PC-9 (cell line): ENCODE measurements at places on chromosomes 1 and 21. TPM values are rescaled to one million over a fixed set of nuclear protein-coding genes. Genes with fewer than 3 reads are reported as not detected.
A peak's percentile ranks its signal among the peaks of the same experiment; 100 is the strongest.

Gene INSRR
- not detected in 2 replicates for total RNA-seq

Gene LYPLAL1
- total RNA-seq = 39.3 and 57.0 TPM in 2 replicates

Gene NUP210L
- not detected in 2 replicates for total RNA-seq

Gene ALPL
- not detected in 2 replicates for total RNA-seq

Gene IL10
- total RNA-seq = not detected in 2 replicates

Gene PDZK1
- 2.7 and 3.4 TPM in 2 replicates for total RNA-seq

Gene DYNLT5
- not detected in 2 replicates for total RNA-seq

Gene ALX3
- not detected in 2 replicates for total RNA-seq

DNA sequence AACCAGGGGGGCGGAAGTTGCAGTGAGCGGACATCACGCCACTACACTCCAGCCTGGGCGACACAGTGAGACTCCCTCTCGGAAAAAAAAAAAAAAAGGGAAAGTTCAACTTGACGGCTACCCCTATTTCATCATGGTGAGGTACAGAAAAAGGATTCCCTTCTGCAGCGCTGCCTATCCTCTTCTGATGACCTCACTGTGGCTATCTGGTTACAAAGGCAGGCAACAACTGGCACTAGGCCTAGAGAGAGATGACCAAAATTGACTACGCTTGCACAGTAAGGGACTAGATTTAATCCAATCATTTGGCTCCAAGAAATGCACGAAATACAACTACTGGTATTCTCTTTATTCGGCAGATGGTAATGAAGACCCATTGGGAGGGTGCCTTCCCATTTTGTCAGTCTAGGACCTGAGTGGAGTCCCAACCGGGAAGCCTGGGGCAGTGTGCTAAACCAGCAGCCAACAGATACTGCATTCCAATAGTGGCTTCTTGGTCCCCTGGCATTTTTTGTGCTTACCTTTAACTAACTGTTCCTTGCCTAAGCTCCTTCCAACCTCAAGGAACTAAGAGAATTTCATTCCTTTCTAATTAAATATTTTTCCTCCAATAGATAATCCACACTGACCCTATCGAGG lies 36.6 kb downstream of the ITPKB start:
- peak overlapping the region; percentile 62 for H3K27ac ChIP-seq

DNA sequence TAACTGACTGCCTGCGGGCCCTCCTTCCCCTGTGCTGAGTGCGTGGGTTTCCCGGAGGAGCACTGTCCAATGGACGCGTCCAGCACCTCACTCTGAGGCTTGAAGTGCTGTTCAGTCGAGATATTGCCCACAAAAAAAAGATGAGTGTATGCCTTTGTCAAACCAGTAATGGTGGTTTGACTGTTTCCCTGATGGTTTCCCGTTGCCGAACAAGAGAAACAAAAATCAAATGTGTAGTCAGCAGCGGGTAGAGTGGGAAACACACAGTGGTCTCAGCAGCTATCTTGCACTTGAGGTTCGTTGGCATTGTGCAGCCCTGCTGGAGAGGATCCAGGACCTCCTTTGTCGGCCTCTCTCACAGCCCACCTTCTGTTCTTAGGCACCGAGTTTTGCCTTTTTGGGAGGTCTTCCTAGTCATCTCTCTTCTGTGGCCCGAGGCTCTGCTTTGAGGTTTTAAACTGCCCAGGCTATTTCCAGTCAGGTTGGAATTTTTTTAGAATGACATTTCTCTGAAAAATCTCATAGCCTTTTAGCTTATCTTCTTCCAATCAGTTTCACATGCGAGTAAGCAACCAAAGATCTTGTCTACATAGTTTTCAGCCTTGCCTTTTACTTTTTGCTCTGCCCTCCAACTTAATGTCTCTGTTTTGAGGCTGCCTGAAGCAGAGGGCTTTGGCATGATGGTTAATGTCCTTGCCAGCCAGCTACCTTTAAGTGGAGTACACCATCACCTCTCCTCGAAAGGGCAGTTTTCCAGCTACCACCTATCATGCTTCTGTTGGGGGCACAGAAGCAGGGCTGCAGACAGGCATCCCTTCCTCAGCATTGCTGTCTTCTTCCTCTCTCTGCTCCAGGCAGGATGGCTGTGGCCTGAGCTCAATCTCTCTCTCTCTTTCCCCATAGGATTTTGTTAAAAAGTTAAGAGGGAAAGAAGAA lies 132.3 kb downstream of the URB2 start:
- H3K36me3 ChIP-seq = no peaks in the 10 kb centered on the region
- no peak for DNase-seq
- H3K27me3 ChIP-seq = no peaks in the 10 kb centered on the region
- H3K4me3 ChIP-seq = no peak overlapping the region
- peaks cover 34% of the 10 kb centered on the region for H3K4me1 ChIP-seq

GRCh38 chr1:232110281-232111090 lies 483.9 kb downstream of the DISC1 start:
- peaks cover 37% of the 10 kb centered on the region for H3K27me3 ChIP-seq
- no peak overlapping the region for H3K4me3 ChIP-seq
- H3K27ac ChIP-seq = no peak overlapping the region

- no peaks in the 10 kb centered on the region for H3K4me1 ChIP-seq
- H3K36me3 ChIP-seq = no peaks in the 10 kb centered on the region
- H3K27me3 ChIP-seq = no peaks in the 10 kb centered on the region
- no peak overlapping the region for H3K4me3 ChIP-seq
- DNase-seq = no peak
These were observed 8.9 kb downstream of the CR2 start for GRCh38 chr1:207463021-207463420.

DNA sequence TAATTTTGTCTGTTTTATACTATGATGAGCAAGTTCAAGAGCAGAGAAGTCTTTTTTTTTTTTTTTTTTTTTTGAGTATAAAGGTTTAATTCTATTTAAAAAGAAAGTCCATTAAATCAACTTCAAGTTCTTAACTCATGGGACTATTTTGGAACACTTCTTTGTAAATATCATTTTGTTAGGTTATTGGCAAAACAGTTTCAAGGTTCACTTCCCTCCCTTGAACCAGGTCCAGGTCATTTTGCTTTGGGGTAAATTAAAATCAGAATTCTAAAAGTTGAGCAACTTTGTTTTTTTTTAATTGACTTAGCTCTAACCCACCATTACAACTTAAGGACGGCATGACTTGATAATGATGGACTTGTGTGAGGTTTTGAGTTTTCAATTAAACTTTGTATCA lies 72.3 kb downstream of the WLS start:
- no peak for DNase-seq
- no peaks in the 10 kb centered on the region for H3K27me3 ChIP-seq
- H3K27ac ChIP-seq = no peak overlapping the region
- H3K36me3 ChIP-seq = no peaks in the 10 kb centered on the region

DNA sequence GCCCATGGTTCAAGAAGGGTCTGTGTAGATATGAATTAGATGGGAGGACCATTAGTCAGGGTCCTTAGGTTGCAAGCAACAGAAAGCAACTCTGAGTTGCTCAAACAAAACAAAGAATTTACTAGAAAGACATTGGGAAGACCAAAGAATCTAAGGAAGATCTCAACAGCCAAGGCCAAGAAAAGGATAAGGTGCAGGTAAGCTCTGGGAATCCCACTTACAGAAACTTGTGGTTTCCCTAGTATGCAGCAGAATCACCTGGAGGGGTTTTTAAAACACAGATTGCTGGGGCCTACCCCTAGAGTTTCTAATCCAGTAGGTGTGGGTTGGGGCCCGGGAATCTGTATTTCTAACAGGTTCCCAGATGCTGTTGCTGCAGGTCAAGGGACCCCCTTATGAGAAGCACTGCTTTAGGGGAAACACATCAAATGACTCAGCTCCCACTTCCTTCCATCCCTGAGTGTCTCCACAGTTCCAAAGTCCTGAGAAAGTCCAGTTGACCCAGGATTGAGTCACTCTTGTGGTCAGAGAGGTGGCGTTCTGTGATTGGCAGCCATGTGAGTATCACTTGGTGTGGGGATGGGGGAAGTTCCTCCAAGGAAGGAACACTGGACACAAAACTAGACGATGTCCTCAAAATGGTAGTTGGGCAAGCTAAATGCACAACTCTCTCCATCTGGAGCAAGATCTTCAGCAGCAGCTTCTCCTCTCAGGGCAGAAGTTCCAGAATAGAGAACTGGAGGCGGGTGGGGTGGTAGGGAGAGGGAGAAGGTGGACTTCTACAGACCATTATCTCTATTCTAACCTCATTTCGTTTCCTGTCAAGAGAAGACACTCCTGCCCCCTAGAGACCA lies 24.2 kb upstream of the EYA3 start:
- no peaks in the 10 kb centered on the region for H3K27me3 ChIP-seq
- DNase-seq = peak; percentile 25
- no peak overlapping the region for H3K4me3 ChIP-seq
- H3K27ac ChIP-seq = peak overlapping the region; percentile 67

GRCh38 chr1:151953409-151954094 lies 40.1 kb downstream of the S100A10 start:
- H3K4me1 ChIP-seq = no peaks in the 10 kb centered on the region
- no peaks in the 10 kb centered on the region for H3K36me3 ChIP-seq
- no peak overlapping the region for H3K27ac ChIP-seq
- H3K4me3 ChIP-seq = no peak overlapping the region
- no peaks in the 10 kb centered on the region for H3K27me3 ChIP-seq

DNA sequence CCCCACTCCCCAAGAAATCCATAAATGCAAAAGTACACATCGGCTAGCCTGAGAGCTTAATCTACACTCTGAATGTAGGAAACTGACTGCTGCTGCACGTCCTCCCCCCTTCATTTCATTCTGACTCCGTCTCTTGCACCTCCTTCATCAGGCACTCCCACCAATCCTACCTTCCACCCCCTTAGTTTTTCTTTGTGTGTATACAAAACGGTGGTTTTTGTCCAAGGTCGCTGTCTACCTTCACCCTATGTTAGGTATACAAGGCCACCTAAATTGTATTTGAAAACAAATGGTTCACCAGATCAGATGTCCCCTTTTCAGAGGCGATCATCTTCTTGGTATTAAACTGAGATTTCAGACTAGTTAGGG lies 1.9 kb downstream of the WDR26 start:
- H3K27ac ChIP-seq = no peak overlapping the region
- no peak for DNase-seq
- H3K36me3 ChIP-seq = peaks cover 43% of the 10 kb centered on the region
- H3K27me3 ChIP-seq = no peaks in the 10 kb centered on the region

DNA sequence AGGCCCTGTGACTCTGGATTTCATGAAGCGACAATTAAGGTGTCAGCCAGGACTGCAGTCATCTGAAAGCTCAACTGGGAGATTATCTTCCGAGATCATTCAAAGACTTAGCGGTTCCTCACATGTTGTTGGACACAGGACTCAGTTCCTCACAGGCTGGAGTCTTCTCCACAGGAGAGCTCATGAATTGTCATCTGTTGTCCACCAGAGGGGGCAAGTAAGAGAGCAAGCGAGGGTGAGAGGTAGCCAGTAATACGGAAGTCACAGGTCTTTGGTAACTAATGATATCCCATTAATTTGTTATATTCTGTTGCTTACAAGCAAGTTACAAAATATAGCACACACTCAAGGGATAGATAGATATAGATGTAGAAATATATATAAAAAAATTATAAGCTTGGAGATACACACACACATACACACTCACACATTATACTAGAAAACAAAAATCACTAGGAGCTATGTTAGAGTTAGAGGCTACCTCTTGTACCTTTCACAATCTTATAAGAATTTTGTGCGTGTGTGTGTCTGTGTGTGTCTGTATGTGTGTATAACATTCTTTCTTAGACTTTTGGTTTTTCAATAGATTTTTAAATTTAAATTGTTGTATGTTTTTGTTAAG lies 1695.3 kb downstream of the BRINP3 start:
- no peak overlapping the region for H3K4me3 ChIP-seq
- no peaks in the 10 kb centered on the region for H3K27me3 ChIP-seq
- H3K4me1 ChIP-seq = no peaks in the 10 kb centered on the region
- peak; percentile 2 for DNase-seq
- H3K36me3 ChIP-seq = no peaks in the 10 kb centered on the region

- H3K27me3 ChIP-seq = peaks cover 78% of the 10 kb centered on the region
- no peak for DNase-seq
- no peaks in the 10 kb centered on the region for H3K36me3 ChIP-seq
- H3K4me1 ChIP-seq = no peaks in the 10 kb centered on the region
- H3K4me3 ChIP-seq = no peak within 1 kb of the TSS
These were observed at the start of gene ELAVL4 for GRCh38 chr1:50108497-50109059. Gene ELAVL4 (plus strand): TSS chr1:50108920. CDS start chr1:50109190, 270 bp downstream.

- no peak for DNase-seq
- no peaks in the 10 kb centered on the region for H3K4me1 ChIP-seq
- no peak overlapping the region for H3K4me3 ChIP-seq
- no peaks in the 10 kb centered on the region for H3K36me3 ChIP-seq
- no peak overlapping the region for H3K27ac ChIP-seq
These were observed 27.7 kb downstream of the FMO2 start for GRCh38 chr1:171212607-171213351.

- no peaks in the 10 kb centered on the region for H3K27me3 ChIP-seq
- H3K4me3 ChIP-seq = no peak overlapping the region
- DNase-seq = no peak
- no peaks in the 10 kb centered on the region for H3K36me3 ChIP-seq
These were observed 199.5 kb downstream of the GPATCH2 start for GRCh38 chr1:217431395-217431794.

GRCh38 chr1:116916533-116917445 lies 7.1 kb downstream of the PTGFRN start:
- H3K4me1 ChIP-seq = peaks cover 67% of the 10 kb centered on the region
- H3K27me3 ChIP-seq = no peaks in the 10 kb centered on the region
- no peak overlapping the region for H3K4me3 ChIP-seq
- H3K27ac ChIP-seq = no peak overlapping the region
- H3K36me3 ChIP-seq = no peaks in the 10 kb centered on the region

- no peaks in the 10 kb centered on the region for H3K36me3 ChIP-seq
- no peak within 1 kb of the TSS for H3K4me3 ChIP-seq
- no peak within 1 kb of the TSS for H3K27ac ChIP-seq
- H3K27me3 ChIP-seq = peaks cover 18% of the 10 kb centered on the region
- DNase-seq = no peak
- no peaks in the 10 kb centered on the region for H3K4me1 ChIP-seq
These were observed at the start of gene KAZN for GRCh38 chr1:14598498-14599182. Gene KAZN (plus strand): TSS chr1:14598685.

DNA sequence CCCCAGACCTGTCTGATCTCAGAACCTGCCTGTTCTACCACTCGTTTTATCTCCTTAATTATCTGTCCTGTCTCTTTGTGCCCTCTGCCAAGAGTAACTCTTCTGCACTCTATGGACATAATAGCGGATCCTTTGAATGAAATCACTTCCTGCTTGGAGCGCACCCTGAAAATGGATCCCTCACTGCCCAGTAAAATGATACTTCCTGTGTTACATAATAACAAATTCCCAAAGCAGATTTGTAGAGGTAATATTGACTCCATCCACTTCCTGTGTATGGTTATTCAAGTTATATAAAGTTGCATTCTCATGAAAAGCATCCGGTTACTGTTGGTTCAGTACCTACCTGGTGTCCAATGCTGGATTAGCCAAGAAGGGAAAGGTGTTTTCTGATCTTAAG lies 246.0 kb downstream of the TRABD2B start:
- H3K27me3 ChIP-seq = no peaks in the 10 kb centered on the region
- no peaks in the 10 kb centered on the region for H3K4me1 ChIP-seq
